Ovary (tissue), 10 donors: ENCODE measurements at places on chromosomes 6 and 20. TPM values are rescaled to one million over a fixed set of nuclear protein-coding genes. Genes with fewer than 3 reads are reported as not detected.

The TCP11 gene
- 0.61 TPM for total RNA-seq

The DLK2 gene
- total RNA-seq: 1.0 TPM

DNA sequence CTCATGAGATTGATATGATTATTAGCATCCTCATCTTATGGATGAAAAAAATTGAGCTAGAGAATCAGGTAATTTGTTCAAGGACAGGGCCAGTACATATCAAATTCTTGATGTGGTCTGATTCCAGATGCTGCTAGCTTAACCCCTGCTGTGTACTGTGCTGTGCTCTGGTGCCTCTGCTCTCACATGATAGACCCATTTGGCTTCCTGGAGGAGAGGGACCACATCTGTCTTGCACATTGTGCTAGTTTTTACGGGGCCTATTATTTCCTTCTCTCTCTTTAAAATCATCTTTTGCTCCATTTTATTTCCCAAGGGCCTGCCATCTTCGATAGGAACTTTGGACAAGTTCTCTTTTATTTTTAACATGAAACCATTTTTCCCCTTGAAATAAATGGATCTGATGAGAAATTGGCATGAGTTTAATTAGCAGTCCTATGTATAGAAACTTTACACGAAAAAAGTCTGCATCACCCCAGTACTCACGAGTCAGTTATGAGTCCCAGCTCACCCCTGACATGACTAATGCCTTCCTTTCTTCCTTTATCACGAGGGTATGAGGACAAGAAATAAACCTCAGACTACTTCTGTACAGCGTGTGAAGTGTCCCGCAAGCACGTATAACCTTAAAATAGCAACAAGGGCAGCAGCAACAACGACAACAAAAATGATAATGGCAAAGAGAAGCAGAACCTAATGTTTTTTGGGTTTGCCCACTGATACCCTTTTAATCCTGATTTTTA is 26.5 kb downstream of the CD109 start:
- no peak for DNase-seq

GRCh38 chr20:1273366-1273765 is 7.3 kb downstream of the SNPH start:
- no peak for DNase-seq

The DLL1 gene
- total RNA-seq: 11.5 TPM

- DNase-seq: peak; percentile 81
Measured at GRCh38 chr6:44655412-44656342, 268.2 kb downstream of the CDC5L start.

- DNase-seq: no peak
Measured at GRCh38 chr6:93806409-93807270, 387.3 kb upstream of the EPHA7 start.

The PRR18 gene
- 0.33 TPM for total RNA-seq

- no peak for DNase-seq
Measured at GRCh38 chr6:21596949-21597682, 3.6 kb downstream of the SOX4 start.

DNA sequence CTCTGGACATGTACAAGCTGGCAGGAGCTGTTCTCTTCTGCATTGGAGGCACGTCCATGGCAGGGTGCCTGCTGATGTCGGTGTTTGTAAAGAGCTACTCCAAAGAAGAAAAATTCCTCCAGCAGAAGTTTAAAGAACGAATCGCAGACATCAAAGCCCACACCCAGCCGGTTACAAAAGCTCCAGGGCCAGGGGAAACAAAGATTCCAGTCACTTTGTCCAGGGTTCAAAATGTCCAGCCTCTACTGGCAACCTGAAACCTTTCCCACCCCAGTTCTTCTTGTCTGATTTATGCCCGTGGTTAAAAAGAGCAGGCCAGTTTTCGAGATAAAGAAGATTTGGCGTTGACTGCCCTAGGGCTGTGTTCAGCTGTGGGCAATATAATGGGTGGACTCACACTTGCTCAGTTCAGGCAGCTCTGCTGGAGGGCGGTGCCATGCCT is 19.7 kb downstream of the NRSN1 start:
- no peak for DNase-seq

- no peak for DNase-seq
Measured at GRCh38 chr6:95413789-95414188, 163.5 kb upstream of the MANEA start.

The KIAA1755 gene
- 12.0 TPM for total RNA-seq

GRCh38 chr20:48846516-48847492 is 19.0 kb upstream of the PREX1 start:
- no peak for DNase-seq

GRCh38 chr6:5173810-5174209 is 86.9 kb downstream of the LYRM4 start:
- DNase-seq: no peak

GRCh38 chr6:15399641-15400470 is 154.0 kb downstream of the JARID2 start:
- peak; percentile 77 for DNase-seq

DNA sequence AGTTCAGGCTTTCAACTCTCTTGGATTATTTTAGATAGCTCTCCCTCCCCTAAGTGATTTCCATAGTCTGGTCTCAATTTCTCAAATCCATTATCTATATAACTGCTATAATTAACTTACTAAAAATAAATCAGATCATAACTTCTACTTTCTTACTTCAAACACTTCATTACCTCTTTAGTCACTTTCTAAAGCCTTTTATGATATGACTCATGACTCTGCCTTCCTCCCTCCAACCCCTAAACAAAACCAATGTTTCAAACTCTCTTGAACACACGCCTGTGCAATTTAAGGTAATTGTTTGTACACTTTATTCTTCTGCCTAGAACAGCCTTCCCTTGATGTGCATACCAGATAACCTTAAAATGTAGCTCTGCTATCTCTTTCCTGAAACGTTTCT is 100.5 kb downstream of the LMBRD1 start:
- no peak for DNase-seq

DNA sequence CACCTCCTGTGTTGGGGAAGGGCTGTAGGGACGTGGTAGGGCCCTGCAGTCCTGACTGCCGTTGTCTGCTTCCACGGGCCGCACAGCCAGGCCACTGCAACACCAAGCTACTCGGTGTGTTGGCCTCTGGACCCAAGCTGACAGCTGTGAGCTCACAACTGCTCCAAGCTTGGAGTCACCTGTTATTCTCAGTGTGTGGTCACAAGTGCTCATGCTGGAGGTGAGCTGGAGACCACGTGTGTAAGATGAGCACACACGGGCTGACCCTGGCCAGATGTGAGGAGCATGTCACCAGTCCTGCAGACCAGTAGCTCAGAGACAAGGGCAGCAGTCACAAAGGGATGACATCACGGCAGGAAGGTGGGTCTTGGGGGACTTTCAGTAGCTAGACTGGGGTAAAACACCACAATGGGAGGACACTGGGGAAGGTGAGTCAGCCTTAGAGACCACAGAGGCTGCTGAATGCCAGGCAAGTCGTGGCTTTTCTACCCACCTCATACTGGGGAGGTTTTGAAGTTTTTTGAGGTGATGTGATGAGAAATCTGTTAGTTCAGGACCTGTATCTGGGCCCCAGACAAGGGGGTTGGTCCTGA is 87.3 kb downstream of the FAM120B start:
- no peak for DNase-seq

The ADTRP gene
- not detected for total RNA-seq
